ENCODE measurements at places on chromosomes 11 and 22.

DNA sequence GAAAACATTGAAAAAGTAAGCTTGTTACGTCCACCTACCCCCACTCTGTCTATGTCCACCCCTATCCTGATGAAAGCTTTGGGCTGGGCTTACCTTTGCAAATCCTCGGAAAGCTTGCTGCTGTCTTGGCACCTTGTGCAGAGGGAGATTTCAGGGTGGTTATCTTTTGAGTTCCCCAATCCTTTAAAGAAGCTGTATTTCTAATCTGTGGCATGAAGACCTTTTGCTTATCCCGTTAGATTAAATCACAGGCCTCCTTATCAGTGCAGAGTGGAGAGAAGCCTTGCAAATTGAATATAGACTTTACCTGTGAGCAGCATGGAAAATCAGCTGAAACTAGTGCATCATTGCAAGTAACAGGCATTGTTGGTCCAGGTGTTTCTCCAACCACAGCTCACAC is 580.6 kb upstream of the ANO5 start:
- no peak for DNase-seq

DNA sequence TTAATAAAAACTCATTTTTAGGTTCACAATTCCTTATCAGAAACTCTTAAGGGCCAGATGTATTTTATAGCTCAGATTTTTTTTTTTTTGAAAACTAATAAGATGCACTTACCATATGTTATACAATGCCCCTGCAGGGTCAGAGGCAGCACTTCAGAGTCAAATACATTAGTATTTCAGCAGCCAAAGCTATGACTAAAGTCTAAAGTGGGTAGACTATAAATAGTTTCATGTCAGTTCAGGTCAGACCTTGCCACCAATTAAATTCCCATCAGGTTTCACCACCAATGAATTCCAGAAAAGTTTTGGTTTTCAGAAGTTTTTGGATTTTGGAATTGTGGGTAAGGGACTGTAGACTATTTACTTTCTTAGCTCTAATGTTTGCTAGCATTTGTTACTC is 75.9 kb downstream of the FAM83F start:
- DNase-seq: no peak

- no peak for DNase-seq
These were observed 900.0 kb downstream of the LUZP2 start for GRCh38 chr11:25396847-25397246.

DNA sequence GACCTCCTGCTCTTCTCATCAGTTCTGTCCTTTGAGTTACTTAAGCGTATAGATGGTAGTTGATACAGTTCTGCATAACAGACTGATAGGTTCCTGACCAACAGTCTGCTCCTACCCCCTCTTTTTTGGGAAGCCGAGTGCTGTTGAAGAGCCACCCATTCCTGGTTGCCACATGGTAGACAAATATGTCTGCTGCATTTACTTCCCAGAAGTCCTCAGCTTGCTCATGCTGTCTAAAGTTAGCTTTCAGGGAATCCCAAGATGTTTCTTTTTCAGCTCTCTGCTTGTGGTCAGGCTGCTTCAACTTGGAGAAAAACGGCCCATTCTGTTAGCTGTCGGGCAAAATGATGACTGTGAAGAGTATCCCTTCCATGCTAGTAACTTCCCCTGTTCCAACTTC is 48.7 kb downstream of the C22orf31 start:
- DNase-seq: no peak

GRCh38 chr11:102223859-102224258 is 93.4 kb upstream of the BIRC3 start:
- DNase-seq: no peak

DNA sequence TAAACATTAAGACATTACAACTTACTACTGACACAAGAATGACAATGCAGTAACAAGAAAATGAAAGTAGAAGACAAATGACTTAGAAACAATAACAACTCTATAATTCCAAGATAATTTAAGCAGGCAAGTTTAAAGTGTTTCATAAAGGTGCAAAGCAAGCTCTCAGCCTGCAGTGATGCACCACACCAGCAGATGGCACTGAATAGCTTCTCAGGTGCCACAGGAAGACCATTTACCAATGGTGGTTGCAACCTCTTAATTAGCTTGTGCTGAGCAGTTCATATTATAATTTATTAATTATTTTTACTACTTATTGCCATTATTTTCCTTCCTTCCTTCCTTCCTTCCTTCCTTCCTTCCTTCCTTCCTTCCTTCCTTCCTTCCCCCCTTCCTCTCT is 60.6 kb downstream of the NXPE2 start:
- DNase-seq: peak; percentile 29

DNA sequence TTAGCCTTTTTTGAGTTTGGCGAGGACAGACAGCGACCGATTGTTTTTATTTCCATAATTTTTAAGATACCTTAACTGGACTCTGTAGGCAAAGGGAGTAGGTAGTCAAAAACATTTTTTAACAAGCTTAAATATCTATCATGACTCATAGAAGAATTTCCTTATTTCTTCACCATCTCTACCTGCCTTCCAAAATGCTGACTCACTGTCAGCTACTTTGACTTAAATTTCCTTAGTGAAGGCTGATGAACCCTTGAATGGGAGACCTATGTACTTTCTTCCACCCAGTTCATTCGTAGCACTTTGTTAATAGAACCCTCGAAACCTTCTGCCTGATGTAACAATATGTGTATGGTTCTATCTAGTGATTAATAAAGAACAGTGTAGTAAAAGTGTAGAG is 1.1 kb upstream of the MTMR2 start:
- DNase-seq: no peak

DNA sequence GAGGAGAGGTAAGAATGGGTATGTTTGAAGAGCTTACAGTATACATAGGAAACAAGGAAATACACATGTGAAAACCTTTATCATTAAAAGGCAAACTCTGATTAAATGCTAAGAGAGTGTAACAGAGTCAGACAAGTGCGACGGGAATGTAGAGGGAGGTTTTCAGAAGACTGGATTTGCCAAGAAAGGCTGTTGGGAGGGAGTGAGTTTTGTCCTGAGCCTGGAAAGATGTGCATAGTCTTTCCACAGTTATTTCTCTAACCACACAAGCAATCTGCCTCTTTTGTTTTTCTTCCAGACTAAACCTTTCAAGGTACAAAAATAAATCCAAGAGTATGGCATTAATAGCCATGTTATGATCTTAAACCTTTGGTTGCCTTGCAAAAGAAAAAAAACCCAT is 170.9 kb downstream of the KIRREL3 start:
- no peak for DNase-seq

DNA sequence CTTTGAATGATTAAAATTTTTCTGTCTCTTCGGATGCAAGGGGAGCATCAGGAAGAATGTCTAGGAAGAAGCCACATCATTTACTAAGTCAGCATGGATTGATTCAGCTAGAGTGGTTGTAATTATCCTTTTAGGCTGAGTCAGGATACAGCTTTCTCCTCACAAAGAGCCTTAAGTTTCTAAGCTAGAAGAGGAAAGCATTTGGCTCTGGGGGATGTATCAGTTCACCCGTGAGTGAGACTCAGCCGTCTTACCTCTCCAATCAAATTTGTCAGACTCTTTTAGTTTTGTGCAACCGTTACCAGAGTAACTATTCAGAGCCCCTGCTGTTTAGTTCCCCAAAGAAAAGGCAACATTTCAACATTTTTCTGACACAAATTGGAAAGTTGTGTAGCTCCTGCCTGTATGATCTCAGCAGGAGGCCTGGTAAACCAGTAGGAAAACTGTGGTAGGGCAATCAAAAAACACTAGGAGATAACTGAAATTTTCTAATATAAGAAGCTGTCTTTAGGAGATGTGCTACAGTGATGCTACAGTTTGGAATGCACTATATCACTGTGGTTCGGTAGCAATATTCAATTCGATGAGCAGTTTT is 432.4 kb upstream of the LUZP2 start:
- no peak for DNase-seq

GRCh38 chr11:117980720-117981119 is 5.5 kb upstream of the IL10RA start:
- DNase-seq: no peak

DNA sequence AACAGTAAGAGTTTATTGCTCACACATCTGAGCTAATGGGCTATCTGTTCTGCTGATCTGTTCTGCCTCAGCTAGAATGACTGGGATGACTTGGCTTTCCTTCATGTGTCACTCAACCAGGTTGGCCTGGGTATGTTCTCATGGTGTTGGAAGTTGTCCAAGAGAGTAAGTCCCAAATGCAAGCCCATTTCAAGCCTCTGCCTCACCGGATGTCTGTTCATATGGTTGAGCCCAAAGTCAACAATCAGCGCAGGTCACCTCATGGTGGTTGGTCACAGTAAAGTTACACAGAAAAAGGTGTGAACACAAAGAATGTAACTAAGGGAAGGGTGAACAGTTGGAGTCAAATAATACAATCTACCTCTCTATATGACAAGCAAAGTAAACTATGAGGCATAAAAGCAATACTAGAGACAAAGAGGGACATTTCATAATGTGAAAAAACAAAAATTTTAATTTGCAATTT is 1.9 kb downstream of the GDPD4 start:
- no peak for DNase-seq

GRCh38 chr22:28801845-28802594 is 1.7 kb upstream of the XBP1 start:
- no peak for DNase-seq

- no peak for DNase-seq
These were observed 59.0 kb downstream of the CEP57 start for GRCh38 chr11:95849087-95849825.

- DNase-seq: no peak
These were observed 48.3 kb upstream of the PAK1 start for GRCh38 chr11:77522215-77522614.

DNA sequence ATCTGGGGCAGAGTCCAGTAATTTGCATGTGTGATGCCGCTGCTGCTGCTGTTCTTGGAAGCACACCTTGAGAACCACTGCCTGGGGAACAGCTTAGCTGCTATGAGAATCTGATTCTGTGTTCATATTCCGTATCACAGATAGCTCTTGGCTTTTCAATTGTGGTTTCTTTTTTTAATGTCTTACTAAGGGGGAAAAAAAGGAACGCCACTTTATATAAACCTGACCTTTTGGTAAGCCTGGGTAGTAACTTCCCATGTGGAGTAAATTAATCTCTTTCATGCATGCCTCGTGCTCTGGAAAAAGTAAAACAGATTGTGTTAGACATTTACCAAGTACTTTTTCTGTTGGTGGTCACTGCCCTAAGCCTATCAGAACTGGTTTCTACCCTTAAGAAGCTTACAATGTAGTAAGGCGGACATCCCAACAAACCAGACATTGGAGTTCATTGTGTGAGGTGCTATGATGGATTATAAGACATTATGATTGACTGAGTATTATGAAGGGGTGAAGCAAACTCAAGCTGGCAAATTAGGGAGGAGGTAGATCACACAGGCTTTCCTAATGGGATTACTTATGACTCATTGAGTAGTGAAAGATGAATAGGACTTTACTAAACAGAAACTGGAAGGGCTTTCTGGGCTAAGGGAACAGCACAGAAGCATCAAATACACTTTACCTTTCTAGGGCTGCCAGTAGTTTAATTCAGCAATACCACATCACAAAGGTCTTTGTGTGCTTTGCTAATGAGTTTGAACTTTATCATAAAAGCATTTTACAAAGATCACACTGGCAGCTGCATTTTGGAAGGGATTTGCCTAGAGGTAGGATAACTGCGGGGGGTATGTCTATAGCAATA is 64.7 kb downstream of the MAML2 start:
- DNase-seq: no peak

GRCh38 chr22:41828516-41828915 is 4.4 kb upstream of the SREBF2 start:
- no peak for DNase-seq

DNA sequence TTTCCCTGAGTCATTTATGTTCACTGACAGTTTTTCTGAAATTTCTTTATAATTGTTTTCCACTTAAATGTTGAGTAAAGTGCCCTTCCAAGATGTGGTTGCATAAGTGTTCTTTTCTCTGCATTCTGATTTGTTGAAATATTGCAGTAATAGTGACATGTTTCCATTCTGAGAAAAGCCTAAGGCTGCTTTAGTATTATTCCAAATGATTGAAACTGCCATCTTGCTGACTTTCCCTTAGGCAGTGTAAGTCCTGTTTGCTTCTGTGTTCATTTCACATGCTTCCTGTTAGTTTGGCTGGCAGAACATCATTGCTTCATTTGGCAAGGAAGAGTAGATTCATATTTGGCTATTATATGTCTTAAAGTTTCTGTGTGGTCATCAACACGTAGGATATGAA is 146.5 kb downstream of the ELP4 start:
- no peak for DNase-seq

DNA sequence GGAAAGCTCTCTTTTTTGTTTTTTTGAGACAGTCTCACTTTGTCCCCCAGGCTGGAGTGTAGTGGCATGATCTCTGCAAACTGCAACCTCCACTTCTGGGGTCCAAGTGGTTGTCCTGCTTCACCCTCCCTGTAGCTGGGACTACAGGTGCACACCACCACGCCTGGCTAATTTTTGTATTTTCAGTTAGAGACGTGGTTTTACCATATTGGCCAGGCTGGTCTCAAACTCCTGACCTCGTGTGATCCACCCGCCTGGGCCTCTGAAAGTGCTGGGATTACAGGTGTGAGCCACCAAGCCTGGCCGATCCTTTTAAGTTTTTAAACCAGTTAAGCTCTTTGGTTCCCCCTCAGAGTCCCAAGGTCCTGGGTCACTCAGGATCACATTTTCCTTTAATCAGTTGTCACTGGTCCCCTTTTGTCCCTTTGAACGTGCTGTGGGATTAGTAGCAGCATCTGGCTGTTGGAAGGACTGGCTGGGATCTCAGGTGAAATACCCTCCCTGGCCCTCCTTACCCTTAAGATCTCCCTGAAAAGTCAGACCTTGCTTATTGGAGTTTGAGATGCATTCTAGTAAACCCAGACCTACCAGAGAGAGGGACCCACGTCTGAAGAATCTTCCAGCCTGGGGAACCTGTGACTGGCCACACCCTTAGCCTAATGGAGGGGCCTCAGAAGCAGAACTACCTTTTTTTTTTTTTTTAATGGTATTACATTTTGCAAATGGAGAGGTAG is 8.1 kb downstream of the MALAT1 start:
- peak; percentile 48 for DNase-seq

GRCh38 chr11:47850337-47850736 is 2.2 kb upstream of the NUP160 start:
- no peak for DNase-seq

- no peak for DNase-seq
These were observed 18.2 kb downstream of the ARVCF start for GRCh38 chr22:19998232-19998951.

GRCh38 chr11:125398475-125398874 is 97.6 kb downstream of the FEZ1 start:
- DNase-seq: no peak

DNA sequence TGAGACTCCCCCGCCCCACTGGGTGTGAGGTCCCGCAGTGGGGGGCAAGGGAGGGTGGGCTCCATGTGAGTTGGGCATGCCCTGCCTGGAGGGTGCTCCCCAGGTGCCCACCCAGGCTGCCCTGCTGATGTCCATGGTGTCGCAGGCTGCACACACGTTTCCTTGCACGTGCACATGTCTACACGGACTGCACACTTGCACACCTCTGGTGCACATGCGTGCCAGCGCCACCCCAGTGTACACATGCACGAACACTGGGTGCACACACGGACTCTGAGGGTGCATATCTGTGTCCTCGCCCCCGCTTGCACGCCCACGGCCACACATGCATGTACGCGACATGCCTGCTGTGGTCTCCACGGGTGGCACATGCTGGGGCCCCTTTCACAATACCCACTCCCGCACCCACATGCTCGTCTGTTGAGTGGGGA is 35.2 kb upstream of the PRODH start:
- no peak for DNase-seq
